ENCODE measurements at places on chromosomes 16 and 17.

DNA sequence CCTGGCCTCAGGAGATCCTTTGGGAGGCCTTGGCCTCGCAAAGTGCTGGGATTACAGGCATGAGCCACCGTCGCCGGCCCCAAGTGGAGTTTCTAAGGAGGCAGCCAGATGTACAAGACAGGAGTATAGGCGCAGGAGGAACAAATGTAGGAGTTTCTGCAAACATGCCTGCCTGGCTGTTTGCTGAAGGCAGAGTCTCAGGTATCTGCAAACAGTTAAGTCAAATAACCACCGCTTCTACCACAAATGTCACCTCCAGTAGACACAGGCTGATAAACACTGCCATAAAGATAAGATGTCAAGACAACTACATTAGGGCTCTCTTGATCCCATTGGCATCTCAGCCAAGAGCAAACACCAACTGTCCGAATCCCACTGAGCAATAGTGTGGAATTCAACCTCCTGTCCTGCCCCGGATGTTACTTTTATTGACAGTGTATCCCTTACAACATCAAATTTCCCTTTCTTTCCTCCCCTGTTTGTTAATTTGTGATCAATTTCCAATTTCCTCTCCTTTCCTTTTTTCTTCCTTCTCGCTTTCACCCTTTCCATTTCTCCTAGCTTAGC lies 5.6 kb upstream of the COG1 start:
- no peak for DNase-seq

DNA sequence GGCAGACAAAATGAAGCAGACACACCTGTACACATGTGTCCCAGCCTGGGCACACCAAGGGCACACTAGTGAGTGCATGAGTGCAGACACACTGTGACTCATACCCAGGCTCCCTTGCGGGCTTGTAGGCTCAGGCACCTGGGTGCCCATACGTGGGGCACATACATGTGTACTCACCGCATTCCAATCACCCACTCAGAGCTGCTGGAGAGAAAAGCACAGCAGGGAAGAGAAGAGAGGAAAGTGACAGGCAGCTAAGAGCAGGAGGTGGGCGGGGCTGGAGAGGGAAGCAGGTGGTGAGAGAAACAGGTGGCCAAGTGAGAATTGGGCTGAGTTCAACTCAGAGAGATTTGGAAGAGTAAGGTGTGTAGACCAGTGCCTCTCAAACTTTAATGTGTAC lies 54.0 kb downstream of the TMEM132E start:
- no peak for DNase-seq

- no peak for DNase-seq
Measured at GRCh38 chr17:4467287-4467686, 31.4 kb upstream of the SPNS2 start.

DNA sequence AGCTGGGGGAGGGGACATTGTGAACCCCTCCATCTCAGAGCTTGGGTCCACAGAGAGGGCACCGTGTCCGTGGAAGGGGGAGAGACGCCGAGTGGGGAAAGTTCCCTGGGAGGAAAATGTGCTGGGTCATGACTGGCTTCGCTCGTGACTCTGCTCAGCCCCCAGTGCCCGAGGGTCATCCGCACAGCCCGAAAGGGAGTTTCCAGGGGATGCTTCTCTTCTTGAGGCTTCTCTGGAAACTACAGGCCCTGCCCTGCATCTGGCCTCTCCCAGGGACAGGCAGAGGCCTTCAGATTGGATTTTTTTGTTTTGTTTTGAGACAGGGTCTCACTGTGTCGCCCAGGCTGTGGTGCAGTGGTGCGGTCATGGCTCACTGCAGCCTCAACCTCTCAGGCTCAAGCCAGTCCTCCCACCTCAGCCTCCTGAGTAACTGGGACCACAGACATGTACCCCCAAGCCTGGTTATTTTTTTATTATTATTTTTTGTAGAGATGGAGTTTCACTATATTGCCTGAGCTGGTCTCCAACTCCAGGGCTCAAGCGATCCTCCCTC lies 9.8 kb upstream of the GSE1 start:
- DNase-seq: no peak

DNA sequence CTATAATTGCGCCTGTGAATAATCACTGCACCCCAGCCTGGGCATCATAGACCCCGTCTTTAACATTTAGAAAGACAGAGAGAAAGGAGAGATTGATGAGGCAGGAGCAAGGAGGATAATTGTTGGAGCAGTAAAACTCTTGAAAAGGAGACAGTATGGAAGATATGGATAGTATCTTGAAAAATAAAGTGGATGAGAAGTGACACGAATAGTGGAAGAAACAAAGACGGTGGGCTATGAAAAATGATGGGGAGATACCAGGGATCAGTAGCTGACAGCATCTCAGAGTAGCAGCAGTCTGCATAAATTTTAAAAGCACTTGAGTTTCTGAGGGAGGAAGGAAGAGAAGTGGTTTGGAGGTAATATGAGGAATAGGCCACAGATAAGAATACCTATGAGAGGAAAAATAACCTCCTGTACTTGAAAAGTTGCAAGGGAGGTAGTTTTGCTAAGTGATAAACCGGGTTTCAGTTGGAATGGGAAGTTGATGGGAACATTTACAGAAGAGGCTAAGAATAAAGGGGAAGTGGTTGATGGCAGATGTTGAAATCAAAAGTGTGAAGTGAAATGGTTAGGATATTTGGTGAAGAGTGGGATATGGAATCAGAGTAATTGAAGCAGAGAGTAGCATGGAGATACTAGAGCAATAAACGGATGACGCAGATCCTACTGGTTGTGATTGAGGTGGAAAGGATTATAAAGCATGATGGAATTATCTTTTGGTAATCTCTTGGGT lies 1.8 kb upstream of the PPM1D start:
- DNase-seq: no peak

DNA sequence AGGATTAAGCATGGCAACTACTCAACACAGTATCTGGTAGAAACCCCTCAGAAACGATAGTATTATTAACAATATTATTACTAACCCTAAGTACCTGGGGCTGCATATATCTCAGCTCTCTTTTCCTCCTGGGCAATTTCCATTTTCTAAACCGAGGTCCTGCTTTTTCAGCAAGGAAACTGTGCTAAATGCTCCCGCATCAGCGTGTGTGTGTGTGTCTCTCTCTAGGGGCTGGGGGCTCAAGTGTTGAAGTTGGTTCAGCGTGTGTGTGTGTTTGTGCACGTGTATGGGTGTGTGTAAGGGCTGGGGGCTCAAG lies 169.3 kb upstream of the MAF start:
- no peak for DNase-seq

DNA sequence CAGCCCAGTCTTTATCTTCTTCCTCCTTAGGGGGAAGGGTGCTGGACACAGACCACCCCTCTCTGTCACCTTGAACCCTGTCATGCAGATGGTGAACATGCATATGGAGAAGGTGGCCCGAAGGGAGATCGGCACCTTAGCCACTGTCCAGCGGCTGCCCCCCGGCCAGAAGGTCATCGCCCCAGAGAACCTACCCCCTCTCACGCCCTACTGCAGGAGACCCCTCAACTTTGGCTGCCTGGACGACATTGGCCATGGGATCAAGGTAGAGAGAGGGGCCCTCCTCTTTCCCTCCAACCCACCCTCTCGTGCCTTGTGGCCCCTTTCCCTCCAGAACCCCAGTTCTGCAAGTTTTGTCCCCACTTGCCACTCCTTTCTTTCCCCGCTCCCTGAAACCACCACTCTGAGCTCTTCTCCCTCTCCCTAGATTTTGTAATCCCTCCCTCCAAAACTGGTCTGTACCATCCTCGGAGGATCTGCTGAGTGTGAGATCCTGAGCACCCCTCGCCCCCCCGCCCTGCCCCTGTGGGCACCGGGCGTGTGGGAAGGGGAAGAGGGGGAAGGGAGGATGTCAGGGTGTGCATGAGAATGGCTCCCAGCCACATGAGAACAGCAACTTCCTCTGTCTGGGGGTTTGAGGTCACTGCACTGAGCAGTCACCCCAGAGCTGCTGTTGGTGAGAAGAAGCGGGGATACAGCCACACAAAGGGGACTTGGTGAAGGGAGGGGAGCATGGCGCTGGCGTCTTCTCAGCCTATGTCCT lies 7.3 kb downstream of the ABI3 start:
- DNase-seq: peak; percentile 52

- no peak for DNase-seq
Measured at GRCh38 chr17:40024901-40025300, 9.7 kb downstream of the CSF3 start.

DNA sequence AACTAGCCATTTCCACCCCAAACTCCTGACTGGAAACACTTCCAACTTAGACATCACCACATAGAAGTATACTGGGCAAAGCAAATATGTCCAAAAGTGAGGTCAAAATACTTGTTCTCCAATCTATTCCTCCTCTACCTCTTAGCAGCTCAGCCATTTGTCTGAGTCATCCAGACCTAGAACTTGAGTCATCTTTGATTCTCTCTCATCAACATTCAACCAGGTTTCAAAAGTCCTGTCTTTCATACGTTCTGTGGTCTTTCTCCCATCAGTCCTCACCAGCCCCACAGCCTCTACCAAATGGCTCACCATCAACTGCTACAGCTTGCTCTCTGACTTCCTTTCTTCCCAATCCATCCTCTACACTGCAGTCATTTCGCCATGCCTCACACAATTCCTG lies 6.8 kb downstream of the ANKFY1 start:
- no peak for DNase-seq

GRCh38 chr17:78027121-78027520 lies 68.6 kb downstream of the TNRC6C start:
- DNase-seq: no peak

- no peak for DNase-seq
Measured at GRCh38 chr17:7654832-7655540, 4.3 kb downstream of the ATP1B2 start.

DNA sequence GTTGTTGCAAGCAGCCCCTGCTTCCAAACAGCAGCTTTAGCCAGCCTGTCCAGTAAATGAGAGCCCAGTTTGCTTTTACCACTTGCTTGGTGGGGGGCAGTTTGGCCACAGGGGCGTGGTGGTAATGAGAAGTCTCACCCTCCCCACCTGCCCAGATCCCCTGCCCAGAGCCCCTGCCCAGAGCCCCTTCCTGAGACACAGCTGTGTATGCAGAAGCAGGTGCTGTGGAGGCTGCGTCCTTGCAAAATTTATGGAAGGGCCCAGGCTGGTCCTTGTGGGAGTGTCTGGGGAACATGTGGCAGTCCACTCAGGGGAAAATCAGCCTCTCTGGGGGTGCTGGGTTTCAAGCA lies 27.6 kb upstream of the LGALS9 start:
- no peak for DNase-seq

DNA sequence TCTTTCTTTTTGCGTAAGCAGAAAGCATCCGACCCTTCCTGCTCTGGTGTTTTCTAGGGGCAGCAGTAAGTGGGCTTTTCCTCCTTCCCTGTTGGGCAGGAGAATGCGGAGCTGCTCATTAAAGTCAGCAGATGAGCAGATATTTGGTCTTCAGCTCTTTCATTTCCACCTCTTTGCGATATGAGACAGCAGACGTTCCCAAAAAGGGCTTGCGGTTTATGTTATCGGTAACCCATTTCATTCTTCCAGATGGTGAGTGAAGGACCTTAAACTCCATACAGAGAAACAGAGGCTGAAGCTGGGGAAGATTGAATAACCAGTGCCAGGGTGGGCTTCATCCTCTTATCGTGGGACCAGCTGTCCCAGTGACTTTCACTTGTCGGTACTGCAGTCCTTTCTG lies 40.7 kb downstream of the KSR1 start:
- DNase-seq: no peak

DNA sequence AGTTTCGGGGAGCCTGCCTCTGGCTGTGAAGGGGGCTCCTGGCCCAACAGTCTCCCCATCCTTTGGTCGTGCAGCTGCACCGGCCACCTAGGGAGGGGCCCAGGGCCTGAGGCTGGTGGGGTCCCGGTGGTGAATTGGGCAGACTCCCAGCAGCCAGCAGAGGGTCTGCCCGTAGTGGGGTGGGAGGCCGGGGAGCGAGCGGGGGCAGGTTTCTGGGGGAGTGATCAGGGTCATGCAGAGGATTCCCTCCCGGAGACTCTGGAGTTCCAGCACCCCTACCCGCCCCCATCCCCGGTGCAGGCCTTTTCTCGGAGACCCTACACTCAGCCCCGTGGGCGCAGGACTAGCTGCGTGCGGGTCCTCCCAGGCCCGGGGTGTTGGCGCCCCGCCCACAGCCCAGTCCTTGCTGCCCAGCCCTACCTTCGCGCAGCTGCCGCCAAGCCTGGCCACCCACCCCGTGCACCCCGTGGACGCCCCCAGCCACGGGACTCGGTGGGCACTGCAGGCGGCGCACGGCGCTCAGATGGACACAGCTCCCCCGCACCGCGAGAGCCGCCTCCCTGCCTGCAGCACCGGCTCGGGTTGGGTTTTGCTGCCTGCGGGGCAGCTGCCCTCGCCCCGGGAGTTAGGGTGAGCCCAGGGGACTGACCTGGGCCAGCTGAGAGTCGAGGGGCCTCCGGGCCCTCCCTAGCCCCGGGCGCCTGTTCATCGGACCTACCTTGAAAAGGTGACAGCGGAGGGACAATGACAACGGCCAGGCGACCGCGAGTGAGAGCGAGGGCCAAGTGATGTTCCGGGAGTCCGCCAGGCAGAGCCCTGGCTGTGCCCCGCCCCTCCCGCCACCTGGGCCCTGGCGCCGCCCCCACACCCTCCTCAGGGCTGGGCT lies at the start of gene GNG13:
Gene GNG13, minus strand, starts transcription at position 787 of the 886 bp plus-strand sequence. CDS start 1,657 bp downstream, outside the sequence.
- DNase-seq: no peak

DNA sequence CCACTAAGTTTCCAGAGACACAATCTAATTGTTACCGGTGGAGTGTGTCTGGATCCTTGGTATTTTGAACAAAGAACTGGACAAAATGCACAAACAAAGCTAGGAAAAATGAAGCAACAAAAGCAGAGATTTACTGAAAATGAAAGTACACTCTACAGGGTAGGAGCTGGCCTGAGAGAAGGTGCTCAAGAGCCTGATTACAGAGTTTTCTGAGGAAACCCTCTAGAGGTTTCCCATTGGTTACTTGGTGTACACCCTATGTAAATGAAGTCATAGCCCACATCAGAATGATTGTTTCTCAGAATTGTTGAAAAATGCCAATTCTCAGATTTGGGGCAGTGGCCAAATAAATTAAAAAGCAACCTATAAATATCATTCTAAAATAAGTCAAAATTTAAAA lies 436.4 kb downstream of the KCNJ18 start:
- no peak for DNase-seq

DNA sequence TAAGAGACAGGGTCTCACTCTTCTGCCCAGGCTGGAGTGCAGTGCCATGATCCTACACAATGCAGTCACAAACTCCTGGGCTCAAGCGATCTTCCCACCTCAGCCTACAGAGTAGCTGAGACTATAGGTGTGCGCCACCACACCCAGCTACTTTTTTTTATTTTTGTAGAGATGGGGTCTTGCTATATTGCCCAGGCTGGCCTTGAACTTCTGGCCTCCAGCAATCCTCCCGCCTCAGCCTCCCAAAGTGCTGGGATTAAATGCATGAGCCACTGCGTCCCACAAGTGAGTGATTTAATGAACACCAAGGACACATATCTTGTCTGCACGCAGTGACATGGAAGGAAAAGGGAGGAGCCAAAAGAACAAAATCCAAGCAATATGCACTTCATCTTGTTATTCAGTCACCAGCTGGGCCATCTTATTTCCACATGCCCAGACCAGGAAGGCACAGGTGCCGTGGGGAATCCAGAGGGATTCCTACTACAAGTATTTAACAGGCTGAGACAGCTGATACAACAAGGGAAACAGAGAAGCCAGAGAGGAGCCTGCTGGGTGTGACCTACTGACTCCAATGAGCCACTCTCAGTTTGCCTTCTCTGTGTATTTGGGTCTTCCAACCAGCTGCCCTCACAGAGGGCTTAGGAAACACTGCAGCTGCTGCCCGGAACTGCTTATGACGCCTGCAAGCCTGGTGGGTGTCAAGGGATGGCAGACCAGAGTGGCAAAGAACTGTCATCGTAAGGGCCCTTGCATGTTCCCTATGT lies 17.0 kb downstream of the LSM12 start:
- no peak for DNase-seq

- no peak for DNase-seq
Measured at GRCh38 chr17:19319771-19320505, 42.6 kb downstream of the B9D1 start.
